Stimulated activated CD4-positive, alpha-beta T cell treated with anti-CD3 and anti-CD28 coated beads, TNF-alpha, amount 100 ng/mL, for 4 hours (primary cell): ENCODE measurements at places on chromosomes 3 and 15.

DNA sequence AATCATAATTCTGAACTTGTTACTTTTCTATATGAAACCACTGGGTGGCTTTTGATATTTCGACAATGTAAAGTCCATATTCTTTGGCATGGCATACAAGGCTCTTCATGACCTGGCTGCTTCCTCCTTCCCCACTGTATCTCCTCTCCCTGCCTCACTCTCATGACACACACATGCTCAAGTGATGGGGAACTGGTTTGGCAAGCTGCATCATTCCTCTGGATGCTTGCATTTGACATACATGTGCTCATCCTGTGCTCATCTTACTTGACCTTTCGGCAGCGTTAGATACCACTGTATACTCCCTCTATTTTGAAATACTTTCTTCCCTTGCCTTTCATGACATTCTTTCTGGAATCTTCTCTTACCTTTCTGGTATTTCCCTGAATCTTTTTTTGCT, 51.8 kb upstream of the ZDHHC23 start:
- DNase-seq, result no peak

DNA sequence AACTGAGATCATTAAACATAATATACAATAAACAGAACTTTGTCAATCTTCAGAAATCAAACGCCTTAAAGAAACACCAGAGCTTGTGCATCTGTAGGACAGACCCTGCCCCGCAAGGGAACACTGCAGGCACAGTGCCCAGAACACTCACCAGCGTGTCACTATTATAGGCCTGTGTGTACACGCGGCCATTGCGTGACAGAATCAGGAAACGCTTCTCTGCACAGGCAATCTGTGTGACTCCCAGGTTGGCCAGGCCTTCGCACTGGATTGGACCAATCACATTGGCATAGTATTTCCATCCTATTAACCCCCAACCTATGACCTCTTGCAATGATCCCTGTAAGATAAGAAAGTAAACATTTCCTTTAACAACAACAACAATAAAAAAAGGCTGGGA, 52.9 kb downstream of the HERC2 start:
- DNase-seq, result no peak

GRCh38 chr15:22811640-22812039, 25.2 kb downstream of the NIPA1 start:
- DNase-seq, result no peak

DNA sequence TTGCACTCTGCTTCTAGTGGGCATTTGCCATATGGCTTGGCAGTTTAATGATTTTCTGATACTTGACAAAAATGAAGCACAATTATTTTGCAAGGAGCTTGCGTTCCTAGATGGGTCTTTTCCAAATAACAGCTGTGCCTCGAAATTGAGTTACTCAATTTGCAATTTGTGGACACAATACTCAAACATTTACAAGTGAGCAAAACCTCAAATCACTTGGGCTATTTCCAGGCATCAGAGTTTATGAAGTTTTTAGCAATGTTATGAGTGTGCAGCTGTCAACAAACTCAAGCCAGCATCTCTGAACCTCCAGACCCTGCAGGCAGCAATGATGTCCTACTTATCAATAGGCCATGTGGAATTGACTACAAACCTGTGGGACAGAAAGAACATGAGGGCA, 41.3 kb downstream of the NMNAT3 start:
- no peak for DNase-seq

DNA sequence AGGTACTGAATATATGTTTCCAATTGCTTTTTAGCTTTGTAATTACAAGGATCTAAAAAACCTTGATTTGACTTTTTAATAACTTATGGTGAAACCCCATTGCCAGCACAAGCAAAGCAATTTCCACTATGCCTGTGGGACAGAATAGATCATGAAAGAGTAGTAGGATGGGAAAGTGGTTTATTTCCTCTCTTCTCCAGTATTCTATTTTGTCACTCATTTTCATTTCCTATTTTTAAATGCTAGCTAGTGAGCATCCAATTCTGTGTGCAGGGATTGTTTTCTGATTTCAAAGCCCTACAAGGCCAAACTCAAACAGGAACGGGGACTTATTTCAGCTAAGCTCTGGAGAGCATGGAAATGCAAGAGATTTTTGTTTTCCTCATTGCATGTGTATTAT, 132.0 kb upstream of the TGFBR2 start:
- DNase-seq, result no peak

GRCh38 chr15:34791701-34792100, 3.6 kb downstream of the ACTC1 start:
- DNase-seq, result no peak

DNA sequence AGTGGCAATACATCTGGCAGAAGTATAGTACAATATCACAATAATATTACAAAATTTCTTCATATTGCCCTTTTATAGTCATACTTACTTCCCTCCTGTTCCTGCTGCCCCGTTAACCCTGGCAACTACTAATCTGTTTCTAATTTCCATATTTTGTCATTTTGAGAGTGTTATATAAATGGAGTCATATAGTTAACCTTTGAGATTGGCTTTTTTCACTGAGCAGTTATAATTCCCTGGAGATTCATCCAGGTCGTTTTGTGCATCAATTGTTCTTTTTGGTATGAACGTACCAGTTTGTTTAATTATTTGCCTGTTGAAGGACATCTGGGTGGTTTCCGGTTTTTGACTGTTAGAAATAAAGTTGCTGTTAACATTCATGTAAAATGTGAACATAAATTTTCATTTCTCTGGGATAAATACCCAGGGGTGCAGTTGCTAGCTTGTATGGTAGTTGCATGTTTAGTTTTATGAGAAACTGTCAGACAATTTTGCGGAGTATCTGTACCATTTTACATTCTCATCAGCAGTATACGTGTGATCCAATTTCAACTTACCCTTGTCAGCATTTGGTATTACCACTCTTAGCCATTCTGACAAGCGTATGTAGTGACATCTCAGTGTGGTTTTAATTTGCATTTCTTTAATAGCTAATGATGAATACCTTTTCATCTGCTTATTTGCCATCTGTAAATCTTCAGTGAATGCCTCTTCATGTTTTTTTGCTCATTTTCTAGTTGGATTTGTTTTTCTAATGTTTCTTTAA, 32.2 kb upstream of the IL20RB start:
- DNase-seq, result no peak

DNA sequence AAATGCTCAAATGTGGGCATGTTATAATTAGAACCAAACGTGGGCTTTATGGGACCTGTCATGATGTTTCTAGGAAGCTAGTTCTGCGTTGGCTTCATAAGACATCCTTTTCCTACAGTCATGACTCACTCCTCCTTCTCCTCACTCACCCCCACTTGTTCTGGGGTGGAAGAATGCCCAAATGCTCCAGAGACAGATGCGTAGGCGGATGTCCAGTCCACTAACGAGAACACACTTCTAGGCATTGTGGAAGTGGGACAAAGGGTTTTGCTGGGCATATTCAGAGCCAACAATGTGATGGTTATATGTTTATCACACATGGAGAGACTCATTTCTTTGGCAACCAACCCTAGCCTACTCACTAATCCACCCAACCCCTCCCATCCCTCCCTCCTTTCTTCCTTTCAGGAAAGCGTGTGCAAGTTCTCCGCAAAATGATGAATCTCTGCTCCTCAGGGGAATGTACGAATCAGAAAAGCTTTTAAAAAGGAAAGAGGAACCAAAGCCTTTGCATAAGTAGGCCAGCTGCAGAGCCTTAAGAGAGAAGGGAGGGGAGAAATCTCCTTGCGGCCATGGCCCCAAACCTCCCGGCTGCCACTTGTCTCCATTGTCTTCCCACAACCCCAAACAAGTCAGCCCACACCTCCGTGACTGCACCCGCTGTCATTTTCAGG, 123.0 kb upstream of the SPRED1 start:
- no peak for DNase-seq

DNA sequence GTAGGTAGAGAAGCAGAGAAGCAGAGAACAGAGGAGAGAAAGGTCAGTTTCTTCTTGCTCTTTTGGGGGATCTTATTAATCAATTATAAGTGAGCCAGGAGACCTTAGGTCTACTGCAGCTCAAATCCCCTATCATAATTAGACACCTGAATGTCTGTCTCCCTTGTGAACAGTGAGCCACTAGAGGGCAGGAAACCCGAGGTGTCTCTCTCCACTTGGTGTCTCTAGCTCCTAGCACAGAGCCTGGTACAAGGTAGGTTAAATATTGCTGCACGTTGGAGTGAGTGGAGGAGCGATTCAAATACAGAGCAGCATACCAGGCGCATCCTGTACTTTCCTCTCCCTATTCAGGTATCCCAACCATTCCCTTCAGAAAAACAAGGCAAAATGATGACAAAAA, 2.0 kb upstream of the ST8SIA2 start:
- DNase-seq, result no peak

DNA sequence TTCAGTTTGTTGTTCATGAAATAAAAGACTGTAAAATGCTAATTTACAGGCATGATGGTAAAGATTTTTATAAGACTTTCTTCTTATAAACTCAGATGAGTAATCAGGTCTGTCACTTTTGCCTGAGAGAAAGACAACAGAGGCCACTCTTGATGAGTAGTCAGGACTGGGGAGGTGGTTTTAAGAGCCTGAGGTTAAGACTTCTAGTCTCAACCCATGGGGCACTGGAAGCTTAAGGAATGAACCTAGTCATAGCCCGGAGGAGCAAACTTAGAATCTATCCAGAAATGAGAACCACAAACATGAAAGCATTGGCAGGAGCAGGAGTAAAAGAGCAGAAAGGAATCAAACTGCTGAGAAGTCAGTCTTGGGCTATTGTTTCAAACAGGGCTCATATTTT, 846.3 kb upstream of the ARPP21 start:
- DNase-seq, result no peak

- DNase-seq, result no peak
These were observed 45.7 kb downstream of the EHHADH start for GRCh38 chr3:185207931-185208746.

- DNase-seq, result no peak
These were observed 3.1 kb upstream of the HCN4 start for GRCh38 chr15:73371812-73372211.

DNA sequence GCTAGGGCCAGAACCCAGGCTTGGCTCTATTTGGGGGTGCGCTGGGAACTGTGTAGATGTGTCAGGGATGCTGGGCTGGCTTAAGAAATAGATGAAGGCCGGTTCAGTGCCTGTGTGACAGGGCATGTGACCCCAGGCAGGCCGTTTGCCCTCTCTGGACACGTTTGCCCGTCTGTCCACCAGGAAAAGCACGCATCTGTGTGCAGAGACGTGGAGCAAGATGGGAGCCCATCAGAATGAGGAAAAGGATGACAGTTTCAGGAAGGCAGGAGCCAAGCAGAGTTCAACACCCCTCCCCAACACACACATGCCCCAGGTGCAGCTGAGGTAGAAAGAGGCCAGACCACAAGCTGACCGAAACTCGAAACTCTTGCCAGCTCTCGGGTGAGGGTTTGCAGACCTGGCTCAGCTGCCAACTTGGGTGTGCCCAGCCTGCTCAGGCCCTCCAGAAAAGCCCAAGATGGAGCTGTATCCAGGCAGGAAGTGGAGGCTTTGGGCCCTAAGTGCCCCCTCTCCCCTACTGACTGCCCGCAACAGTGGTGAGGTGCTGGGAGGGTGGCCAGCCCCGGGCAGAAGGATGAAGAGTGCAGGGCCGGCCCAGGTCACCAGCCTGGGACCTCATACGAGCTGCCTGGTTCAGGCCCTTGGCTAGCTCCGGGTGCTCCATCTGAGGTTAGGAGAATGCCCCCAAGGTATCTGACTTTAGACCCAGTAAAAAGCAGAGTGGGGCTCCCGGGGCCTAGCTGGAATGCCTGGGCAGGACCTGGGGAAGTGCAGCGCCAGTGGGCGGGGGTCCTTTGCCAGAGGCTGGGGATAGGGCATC, 10.2 kb upstream of the MESP1 start:
- no peak for DNase-seq

DNA sequence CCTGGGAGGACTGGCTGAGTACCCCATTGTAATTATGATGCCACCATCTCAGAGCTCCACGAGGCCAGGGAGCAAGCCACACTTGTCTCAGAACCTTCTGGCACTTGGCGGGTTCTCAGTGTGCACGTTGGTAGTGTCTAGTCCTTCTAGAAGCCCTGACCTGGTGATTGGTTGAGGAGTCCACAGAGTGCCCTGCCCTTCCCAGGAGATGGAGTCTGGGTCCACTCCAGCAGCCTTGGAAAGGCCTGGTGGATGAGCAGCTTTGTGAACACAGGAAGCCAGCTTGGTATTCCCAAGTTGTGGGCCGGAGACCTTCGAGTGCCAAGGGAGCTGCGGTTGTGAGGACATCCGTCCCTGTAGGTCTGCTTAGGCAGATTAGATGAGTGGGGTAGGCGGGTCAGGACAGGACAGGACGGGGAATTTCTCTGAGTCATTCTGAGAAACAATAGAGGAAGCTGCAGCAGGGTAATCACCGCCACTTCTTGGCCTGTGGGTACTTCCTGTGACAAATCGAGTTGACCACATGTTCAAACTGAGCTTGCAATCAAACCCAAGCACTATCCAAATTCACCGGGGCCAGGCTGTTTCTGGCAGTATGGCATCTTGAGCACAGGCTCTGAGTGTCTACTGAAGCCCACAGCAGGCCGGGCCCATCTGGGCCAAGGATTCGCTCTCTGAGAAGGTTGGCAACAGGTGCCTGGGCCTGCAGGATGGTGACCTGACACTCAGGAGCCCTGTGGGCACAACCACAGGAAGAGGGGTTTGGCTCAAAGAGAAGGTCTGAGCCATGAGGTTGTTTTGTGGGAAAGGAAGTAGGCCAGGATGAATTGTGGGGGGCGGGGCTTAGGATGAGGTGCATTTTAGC, 71.5 kb upstream of the PLXNA1 start:
- peak; percentile 5 for DNase-seq

DNA sequence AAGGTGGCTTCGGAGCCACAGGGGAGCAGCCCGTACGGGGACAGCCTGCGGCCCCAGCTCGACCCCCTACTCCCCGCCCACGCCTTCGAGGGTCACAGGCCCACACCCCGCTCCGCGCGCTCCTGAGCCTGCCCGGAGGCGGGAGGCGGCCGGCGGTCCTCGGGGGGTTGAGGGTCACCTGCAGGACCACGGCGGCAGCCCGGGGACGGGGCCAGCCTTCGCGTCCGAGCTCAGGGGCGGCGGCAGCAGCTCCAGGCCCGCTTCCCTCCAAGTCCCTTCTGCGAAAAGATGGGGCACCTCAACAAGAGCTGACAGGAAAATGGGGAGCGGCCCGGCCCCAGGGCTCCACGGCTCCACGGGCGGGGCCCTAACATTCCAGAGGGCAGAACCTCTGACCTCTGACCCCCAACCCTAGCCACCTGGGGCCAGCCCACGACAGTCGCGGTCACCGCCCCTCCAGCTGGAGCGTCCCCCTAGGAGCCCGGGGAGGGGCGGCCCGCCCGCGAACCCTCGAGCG, 428 bp downstream of the LYSMD4 start:
- no peak for DNase-seq

DNA sequence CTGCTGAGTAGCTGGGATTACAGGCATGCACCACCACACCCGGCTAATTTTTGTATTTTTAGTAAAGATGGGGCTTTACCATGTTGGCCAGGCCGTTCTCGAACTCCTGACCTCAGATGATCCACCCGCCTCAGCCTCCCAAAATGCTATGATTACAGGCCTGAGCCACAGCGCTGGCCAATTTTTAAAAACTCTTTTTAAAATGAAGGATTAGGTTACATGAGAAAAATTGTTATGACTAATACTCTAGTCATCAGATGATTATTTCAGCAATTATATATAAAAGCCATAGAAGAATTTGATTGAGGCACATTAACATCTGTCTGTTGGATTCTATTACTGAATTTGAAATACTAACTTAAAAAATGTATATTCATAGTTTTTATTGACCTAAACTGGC, 134.1 kb upstream of the MNS1 start:
- no peak for DNase-seq
